ENCODE measurements at places on chromosomes 6 and 20. TPM values are rescaled to one million over a fixed set of nuclear protein-coding genes. Genes with fewer than 3 reads are reported as not detected.

- DNase-seq: peak; percentile 82
These were observed 315.4 kb upstream of the CDYL start for GRCh38 chr6:4460586-4461475.

DNA sequence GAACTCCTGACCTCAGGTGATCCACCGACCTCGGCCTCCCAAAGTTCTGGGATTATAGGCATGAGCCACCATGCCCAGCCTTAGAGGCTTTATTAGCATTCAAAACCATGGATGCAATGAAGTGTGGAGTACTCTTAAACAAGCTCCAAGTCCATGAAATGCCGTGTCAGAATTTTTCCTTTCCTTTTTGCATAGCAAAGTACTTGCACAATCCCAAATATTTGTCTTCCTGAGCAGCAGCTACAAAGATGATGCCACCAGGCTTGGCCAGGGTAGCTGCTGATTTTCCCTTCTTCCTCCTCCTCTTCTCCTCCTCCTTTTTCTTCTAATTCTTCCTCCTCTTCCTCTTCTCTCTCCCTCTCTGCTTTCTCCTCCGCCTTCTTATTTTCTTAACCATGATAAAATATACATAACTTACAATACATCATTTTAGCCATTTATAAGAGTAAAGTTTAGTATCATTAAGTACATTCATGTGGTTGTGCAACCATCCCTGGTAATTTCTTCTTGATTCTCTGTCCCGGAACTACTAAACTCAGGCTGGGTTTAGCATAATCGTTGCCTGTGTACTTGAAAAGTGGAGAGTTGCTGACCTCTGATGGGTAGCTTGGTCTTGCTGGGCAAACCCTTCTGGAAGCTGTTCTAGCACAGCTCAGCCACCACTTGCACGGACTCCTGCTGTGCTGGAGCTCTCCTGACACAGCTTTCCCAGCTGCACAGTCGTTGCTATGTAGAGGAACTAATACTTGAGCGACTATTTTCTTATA is 20.3 kb downstream of the MUCL3 start:
- no peak for DNase-seq

GRCh38 chr6:66321017-66321416 is 614.0 kb upstream of the EYS start:
- no peak for DNase-seq

DNA sequence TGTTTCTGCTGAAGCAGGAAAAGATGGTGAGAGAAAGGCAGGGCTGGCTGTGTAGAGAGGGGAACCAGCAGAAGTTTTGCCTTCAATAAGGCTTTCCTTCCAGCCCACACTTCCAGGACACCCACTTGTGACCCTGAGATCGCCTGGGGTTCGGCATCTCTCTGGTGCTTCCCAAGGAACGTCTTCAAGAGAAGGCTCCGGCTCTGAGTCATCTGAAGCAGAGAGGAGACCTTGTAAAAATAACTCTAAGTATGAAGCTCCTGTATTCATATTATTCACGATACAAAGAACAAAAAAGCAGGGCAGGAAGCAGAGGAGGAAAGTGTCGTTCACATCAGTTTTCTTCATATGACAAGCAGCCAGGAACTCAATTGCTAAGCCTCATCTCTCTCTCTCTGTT is 95.4 kb upstream of the MRPS10 start:
- DNase-seq: no peak

DNA sequence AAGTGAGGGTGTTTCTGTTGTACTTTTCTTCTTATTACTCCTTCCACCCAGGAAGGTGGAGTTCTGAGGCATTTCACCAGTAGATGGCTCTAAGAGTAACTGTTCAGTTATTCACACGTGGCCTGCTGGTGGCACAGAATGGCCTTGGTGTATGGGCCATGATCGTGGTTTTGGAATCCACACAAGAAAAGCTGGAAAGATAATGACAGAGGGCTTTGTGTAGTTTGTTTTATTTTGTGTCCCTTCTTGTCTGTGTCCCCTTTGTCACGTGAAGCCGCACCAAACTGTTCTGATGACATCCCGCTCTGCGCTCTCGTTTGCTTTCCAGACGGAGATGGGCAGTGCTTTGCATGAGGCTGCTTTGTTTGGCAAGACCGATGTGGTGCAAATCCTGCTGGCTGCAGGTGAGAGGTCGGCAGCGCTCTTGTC is 93.4 kb downstream of the ANKS1A start:
- no peak for DNase-seq

GRCh38 chr20:26163890-26164289 is 467.2 kb upstream of the ZNF337 start:
- no peak for DNase-seq

DNA sequence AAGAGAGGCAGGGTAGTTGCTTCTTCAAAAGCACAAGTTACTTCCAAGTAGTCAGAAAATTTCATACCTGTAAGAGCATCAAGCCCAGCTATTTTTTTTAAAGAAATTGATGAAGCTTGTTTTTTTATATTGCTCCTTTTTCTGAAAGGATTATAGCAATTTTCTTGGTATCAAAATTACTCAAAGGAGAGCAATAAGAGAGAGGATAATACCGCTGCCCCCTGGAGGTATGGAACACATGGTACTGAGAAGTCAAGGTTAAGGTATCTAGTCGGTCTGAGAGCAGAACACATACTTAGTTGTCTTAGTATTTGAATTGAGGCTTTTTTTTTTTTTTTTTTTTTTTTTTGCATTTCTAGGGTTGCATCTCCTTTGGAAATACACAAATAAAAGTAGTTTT is 59.4 kb downstream of the ADGRF5 start:
- no peak for DNase-seq

- no peak for DNase-seq
These were observed 5.3 kb upstream of the PM20D2 start for GRCh38 chr6:89140347-89141156.

- peak; percentile 86 for DNase-seq
These were observed 113.8 kb downstream of the CEBPB start for GRCh38 chr20:50304501-50304856.

GRCh38 chr20:61849822-61850221 is 215.9 kb downstream of the TAF4 start:
- no peak for DNase-seq

DNA sequence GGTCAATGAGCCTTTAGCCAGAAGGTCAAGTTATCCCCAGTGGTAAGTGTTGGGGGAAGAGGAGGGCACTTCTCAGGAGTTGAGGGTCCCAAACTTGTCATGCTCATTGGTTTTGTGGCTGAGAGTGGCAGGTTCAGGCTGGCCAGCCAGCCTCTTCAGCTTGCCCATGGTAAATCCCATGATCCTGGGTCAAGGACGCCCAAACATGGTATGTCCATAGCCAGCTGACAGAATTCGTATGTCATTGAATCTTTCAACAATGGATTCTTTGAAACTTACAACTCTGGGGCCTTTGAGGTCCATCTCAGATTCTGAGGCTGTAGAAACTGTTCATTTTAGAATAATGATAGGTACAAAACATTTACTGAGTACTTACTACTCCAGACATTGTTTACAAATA is 36.1 kb upstream of the RSPO4 start:
- no peak for DNase-seq

DNA sequence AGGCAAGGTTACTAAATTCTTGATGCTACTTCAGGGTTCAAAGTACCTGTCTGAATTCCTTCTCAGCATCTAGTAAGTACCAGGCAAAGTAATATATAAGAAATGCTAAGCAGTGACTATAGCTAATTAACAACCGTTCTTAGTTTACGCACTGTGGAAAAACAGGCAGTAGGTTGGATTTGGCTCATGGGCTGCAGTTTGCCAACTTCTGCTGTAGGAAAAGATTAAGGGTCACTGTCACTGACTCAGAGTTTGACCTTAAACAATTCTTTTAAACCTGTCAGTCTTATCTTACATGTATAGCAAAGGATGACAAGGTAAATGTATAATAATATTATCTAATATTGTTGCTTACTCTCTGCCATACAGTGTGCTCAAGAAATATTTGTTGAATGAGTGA is 42.3 kb downstream of the CTNNBL1 start:
- DNase-seq: no peak

- no peak for DNase-seq
These were observed 145.3 kb upstream of the TENT5A start for GRCh38 chr6:81897793-81898192.

DNA sequence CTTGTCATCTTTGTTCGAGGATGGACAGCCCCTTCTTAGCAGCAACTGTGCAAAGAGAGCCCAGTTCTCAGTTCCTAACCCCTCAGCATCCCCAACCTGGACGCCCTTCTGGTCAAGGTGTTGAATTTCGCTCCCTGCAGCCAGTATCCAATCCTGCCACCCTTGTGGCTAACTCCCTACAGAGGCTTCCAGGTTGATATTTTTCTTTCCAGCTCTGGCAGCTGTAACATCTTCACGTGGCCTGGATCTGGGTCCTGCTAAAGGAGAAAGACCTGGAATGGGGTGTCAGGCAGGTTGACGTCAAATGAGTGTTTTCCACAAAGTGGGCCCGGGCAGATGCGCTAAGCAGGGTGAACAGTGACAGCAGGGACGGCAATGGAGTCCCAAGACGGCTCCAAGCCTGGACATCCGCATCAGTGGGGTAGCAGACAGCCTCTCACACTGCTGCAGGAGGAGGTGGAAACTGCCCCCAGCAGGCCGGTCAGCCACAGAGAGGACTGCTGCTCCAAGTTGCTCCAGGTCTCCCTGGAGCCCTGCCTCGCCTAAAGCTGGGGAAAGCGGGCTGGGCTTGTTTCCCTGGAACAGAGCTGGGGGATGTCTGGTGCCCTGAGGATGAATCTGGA is 1.0 kb upstream of the YTHDF1 start:
- DNase-seq: peak; percentile 15

GRCh38 chr6:137827411-137827940 is 39.6 kb upstream of the TNFAIP3 start:
- DNase-seq: no peak

- no peak for DNase-seq
These were observed 868 bp downstream of the MC3R start for GRCh38 chr20:56249244-56249955.

DNA sequence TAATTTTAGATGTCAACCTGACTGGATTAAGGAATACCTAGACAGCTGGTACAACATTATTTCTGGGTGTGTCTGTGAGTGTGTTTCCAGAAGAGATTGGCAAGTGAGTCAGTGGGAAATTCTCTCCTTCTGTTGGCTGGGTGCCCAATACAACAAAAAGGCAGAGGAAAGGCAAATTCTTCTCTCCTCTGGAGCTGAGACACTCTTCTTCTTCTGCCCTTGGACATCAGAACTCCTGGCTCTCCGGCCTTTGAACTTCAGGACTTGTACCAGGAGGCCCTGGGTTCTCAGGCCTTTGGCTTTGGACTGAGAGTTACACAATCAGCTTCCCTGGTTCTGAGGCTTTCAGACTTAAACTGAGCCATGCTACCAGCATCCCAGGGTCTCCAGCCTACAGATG is 7.8 kb upstream of the BTN3A1 start:
- DNase-seq: no peak

Gene TREML2
- total RNA-seq: not detected

Gene TAPBP
- total RNA-seq: 93.0 TPM

Gene SRC
- total RNA-seq: 5.1 TPM

Gene IPCEF1
- total RNA-seq: 1.7 TPM

Gene HLA-DOB
- total RNA-seq: 0.32 TPM

Gene BPIFB2
- not detected for total RNA-seq

Gene MAS1
- total RNA-seq: not detected

Gene TRIM10
- total RNA-seq: not detected

Gene CASS4
- 0.55 TPM for total RNA-seq

Gene VWA7
- total RNA-seq: 12.8 TPM

Gene DTD1
- total RNA-seq: 10.7 TPM

Gene POM121L2
- not detected for total RNA-seq

Gene TOMM6
- total RNA-seq: 216 TPM

Gene ROMO1
- 180 TPM for total RNA-seq

Measured in left ventricle myocardium superior (tissue), 1 donor.